ENCODE measurements at places on chromosomes 3 and 15.
A peak's percentile ranks its signal among the peaks of the same experiment; 100 is the strongest.

- DNase-seq = peak; percentile 20
Observed at GRCh38 chr15:77983708-77984445, 93.6 kb downstream of the TBC1D2B start.

DNA sequence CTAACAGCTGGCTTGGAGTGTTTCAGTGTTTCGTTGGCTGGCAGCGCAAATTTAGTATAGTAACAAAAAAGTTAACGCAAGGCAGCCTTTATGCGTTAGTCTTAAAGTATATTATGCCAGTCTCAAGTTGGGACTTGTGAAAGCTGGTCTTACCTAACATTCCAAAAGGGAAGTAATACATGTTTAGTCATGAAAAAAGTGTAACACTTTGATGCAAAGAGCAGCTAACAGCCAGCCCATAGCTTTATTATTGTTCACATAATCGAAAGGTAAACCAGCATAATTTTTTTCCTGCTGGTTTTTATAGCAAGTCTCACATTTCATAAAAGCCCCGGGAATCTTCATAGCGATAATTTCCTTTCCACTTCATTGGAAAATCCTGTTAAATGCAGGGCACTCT lies 2.4 kb upstream of the GPR87 start:
- DNase-seq = peak; percentile 94

- no peak for DNase-seq
Observed at GRCh38 chr3:186024210-186024609, 84.7 kb downstream of the ETV5 start.

DNA sequence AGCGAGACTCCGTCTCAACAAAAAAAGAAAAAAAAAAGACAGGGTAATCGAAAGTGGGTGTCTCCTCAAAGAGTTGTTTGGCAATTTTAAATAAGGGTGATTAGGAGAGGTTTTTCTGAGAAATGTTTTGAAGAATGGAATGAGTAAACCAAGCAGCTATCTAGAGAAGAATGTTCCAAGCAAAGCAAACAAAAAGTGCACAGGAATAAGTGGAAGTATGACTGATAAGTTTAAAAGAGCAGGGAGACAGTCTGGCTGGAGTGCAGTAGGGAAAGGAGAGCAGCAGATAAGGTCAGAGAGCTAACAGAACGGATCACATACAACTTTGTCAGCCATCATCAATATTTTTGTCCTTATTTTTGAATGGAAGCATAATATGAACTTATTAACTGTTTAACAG lies 853.5 kb downstream of the TUSC7 start:
- DNase-seq = no peak

- no peak for DNase-seq
Observed at GRCh38 chr15:78003539-78004008, 73.9 kb downstream of the TBC1D2B start.

DNA sequence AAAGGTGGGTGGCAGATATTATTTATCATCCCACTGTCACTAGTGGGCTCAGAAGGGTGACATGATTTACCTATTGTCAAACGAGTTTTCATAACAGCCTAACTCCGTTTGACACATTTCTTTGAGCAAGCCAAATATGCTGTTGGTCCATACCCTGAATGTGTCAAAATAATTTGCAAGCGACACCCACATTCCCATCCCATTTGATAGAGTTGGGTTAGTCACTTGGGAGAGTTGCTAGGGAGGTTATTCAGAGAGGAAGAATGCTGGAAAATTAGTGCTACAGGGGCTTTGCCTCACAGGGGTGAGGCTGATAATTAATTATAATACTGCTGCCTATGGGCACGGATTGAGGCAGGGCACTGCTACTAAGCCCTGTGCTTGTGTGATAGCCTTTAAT lies 98.5 kb upstream of the FHIT start:
- DNase-seq = peak; percentile 2

DNA sequence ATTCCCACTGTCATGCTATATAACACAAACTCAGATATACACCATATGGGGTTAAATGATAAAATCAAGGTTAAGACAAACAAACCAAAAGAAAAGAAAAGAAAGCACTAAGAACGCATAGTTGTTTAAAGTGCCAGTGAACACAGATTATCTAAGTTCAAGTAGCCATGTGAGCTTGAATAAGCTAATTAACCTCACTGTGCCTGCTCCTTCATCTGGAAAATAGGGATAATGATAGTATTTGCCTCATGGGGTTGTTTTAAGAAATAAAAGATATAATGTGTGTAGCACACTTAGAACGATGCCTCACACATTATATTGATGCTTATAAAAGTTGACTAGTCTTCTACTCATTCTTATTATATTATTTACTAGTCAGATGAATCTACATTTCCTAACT lies 72.6 kb upstream of the IL12A start:
- DNase-seq = no peak

- DNase-seq = peak; percentile 86
Observed at GRCh38 chr15:52337198-52337853, 41.7 kb upstream of the MYO5C start.

Measured in epithelial cell of esophagus (primary cell).